ENCODE measurements at places on chromosomes 4 and X.

GRCh38 chr4:3241898-3242524, 6.9 kb upstream of the MSANTD1 start:
- no peak for DNase-seq

DNA sequence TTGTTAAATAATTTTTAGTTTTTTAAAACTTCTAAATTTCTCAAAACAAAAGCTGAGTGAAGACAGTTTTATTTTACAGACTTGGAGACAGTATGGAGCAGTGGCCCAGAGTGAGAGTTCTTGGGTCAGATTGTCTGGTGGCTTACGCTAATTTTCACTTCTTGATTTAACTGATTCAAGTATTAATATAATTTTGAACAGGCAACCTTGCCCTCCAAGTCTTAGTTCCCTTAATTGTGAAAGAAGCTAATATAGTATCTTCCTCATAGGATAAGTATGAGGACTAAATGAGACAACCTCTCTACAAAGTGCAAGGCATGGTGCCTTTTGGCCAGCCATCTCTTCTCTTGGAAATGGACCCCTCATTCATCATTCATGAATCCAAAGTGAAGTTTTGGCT, 25.4 kb downstream of the ATP7A start:
- DNase-seq, result no peak

DNA sequence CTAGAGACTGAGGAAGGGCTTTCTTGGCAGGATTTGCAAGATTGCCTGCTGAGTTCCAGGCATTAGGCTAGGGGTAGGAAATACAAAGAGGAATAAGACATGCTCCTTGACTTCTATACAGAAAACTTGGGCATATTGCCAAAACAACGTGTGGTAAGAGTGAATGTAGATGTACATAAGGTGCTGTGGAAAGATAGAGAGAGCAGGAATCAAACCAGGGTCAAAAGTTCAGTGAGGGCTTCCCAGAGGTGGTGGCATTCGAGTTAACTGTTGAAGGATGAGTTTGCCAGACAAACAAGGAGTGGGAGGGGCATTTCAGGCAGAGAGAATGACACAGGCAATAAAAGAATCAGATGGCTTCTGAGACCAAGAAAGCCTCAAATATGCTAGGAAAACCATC, 187.9 kb downstream of the KDR start:
- no peak for DNase-seq

GRCh38 chr4:68871809-68872642, 56.2 kb downstream of the UGT2B10 start:
- no peak for DNase-seq

GRCh38 chrX:136710325-136710951, 62.5 kb downstream of the CD40LG start:
- no peak for DNase-seq

- no peak for DNase-seq
Measured at GRCh38 chr4:83413676-83414075, 41.9 kb downstream of the HELQ start.

- no peak for DNase-seq
Measured at GRCh38 chr4:71415491-71415890, 76.7 kb downstream of the SLC4A4 start.

DNA sequence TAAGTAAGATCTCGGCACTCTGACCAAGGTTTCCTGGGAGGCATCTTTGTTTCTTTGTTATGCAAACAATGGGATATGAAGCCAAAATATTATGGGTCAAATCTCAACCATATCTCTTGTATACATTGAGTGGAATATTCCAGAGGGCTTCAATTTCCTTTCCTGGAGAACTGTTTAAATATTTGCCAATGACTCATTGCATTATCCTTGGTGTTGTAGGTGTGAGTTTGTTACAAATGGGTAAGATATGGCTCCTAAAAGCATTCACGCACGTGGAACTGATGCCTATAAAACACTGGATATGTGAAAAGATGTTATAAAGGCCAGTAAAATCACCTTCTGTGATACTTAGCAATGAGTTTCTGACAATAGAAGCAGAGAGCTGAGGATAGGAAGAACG, 150.5 kb upstream of the WDR1 start:
- DNase-seq, result no peak

- no peak for DNase-seq
Measured at GRCh38 chrX:138886769-138887168, 175.3 kb upstream of the FGF13 start.

DNA sequence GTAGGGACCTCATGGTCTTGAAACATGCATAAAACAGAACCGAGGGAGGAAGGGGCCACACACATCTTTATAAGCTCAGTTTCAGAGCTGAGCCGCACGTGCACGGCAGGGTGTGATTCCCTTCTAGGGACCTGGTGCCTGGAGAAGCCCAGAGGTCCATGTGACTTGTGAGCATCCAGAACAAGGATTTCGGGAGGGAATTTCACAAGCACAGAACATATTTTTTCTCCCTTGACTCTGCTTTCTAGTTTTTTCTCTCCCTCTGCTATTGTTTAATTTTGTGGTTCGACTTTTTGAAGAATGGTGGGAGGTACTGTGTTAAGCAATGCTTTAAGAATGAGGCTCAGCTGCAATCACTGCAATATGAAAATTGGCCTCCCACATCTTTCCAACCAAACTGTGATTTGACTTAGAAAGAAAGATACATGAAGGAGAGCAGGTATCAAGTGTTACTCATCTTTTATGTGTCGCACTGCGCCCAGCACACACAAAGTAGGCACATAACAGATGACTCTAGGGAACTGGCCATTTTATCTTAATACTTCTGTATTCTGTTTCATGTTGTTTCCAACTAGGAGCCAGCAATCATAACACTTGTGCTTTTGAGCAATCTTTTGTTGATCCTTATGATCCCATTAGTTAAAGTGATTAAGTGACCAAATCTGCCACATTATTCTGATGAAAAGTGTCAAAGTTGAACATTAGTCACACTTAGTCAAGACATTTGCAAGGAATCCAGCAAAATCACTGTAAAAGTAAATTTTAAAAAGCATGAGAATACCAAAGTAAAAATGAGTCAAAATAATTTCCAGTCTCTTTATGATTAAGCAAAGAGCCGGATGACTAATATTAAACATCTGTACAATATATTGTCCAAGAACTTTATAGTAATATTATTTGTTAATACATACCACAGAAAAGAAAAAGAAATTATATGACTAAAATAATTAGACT, 86.4 kb downstream of the SHISA3 start:
- DNase-seq, result no peak

GRCh38 chr4:166012129-166013030, 139.3 kb downstream of the TLL1 start:
- no peak for DNase-seq

GRCh38 chr4:163195247-163195765, 28.6 kb upstream of the NAF1 start:
- DNase-seq, result no peak

- no peak for DNase-seq
Measured at GRCh38 chr4:137510557-137511265, 21.6 kb downstream of the PCDH18 start.

DNA sequence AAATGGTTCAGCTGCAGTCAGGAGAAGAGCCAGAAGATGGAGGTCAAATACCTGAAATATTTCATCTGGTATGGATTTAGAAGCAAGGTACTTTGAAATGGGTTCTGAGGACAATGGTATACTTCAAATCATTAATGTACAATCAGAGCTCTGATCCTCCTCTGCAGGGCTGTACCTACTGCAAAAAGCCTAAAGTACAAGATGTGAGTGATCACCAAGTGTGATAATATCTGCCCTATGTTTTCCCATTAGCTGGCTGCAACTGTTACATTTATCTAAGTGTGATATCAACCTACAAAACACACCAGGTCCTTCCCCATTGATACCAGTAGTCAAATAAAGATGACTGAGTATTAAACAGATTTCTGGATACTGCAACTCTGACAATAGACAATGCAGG, 25.1 kb downstream of the HDX start:
- DNase-seq, result no peak

- no peak for DNase-seq
Measured at GRCh38 chrX:34598362-34598761, 58.7 kb downstream of the TMEM47 start.

DNA sequence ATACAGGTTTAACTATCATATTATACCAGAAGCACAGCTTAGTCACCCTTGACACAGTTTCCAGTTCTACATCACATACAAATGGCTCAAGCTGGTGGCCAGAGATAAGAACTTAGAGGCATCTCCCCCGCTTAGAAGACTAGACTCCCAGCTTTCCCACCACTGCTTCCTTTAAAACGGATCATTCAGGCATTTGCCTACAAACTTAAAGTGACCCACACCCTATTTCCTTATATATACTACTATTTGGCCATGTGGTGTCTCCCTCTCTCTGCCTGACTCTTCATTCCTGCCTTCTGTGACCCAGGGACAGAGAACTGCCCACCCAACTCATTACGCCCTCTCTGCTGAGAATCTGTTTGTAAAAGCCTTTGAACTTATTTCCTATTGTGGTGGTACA, 781.2 kb upstream of the DIAPH2 start:
- no peak for DNase-seq

GRCh38 chr4:24102621-24103020, 212.8 kb upstream of the PPARGC1A start:
- no peak for DNase-seq

DNA sequence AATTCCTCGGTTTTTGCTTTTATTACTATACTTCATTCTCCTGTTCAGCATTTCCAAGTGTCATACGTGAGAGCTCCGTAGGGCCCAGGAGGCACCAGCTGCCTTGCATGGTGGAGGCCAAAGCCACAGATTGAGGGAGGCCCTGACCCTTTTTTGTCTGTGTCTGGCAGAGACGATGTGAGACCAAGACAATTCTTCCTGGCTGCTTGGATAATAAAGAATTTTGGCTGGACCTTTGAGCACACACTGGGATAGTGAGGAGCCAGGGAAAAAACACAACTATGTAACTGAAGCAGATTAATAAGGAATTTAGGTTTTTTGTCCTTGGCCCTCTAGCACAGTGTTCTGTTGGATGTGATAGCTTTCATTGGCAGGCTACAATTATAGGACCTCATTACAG, 161.0 kb downstream of the CPXCR1 start:
- no peak for DNase-seq

GRCh38 chrX:44927398-44927797, 54.4 kb downstream of the KDM6A start:
- DNase-seq, result no peak

DNA sequence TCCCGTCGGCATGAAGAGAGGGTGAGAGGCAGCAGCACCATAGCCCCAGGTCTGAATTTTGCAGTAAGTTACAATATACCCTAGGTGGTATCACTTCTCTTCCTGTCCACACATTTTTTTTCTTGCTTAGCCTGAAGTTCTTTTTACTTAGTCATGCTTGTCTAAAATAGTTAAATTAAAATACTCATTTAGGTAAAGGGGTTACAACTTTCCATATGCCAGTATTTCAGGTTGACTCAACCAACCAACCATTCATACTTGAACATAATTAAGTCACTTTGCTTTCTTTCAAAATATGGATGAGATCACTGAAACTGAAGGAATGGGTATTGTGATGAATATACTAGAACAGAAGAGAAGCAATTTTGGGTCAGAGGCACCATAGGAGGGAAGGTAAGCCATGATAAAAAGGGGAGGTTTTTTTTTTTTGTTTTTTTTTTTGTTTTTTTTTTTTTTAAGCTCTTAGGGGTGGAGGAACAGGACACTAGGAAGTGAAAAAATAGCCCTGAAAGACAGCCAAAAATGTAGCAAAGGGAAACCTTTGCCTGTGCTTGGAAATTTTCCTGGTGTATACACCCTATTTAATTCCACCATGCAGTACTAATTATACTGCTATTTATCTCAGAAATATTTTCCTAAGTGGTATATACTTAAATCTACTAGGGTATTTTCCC, 41.8 kb downstream of the RPS6KA3 start:
- no peak for DNase-seq

GRCh38 chrX:23732704-23733103, 10.4 kb downstream of the ACOT9 start:
- DNase-seq, result no peak

GRCh38 chrX:40508560-40508959, 72.2 kb upstream of the ATP6AP2 start:
- no peak for DNase-seq

DNA sequence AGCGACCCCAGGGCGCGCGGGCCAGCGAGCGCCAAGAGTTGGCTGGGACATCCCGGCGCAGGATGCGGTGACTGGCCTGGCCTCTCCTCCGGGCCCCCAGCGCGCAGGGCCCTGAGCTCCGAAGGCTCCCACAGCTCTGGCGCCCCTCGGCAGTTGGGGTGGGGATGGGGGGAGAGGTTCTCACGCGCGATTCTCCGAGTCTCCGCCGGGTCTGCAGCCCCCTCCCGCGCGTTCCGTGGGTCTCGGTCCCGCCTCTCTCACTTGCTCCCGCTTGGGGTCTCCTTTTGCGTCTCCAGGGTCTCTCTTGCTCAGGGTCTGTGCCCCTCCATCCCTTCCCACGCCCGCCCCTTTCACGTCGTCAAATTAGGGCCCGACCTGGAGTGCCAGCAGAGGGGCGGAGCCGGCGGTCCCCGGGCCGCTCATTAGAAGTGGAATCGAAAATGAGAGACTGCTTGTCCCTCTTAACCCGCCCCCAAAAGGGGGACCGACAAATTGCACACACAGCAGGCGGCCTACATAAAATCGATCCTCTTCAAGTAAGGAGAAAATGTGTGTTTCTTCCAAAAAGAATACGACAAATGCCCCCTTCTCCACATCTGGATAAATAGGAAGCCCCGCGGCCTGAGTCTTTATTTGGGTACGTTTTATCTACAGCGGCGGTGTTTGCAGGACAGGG, 877 bp upstream of the NKX1-1 start:
- DNase-seq, result no peak

DNA sequence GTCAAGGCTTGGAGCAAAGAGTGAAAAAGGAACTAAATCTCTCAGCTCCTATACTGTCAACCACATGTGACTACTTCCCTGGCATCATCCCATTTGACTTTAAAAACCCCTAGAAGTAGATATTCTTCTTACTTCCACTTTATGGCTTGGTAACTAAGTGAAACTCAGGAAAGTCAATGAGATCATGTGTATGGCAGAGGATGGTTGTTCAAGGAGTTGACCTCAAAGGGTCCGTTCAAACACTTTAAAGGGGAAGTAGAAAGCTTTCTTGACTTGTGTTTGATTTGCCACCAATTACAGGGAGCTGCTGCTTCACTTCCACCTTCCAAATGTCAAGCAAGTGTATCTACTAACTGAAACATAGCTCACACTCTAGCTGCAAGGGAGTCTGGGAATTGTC, 187.2 kb downstream of the RAB28 start:
- DNase-seq, result no peak

GRCh38 chr4:183506389-183506735, 1.5 kb downstream of the ING2 start:
- DNase-seq, result no peak

DNA sequence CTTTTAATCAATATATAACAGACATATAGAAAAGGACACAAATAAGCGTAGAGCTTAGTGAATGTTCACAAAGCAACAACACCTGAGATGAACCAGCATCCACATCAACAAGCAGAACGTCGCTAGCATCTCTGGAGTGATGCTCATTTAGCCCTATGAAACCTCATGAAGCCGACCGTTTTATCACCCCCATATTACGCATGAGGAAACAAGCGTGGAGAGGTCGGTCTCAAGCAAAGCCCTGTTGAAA, 524 bp upstream of the RPS3A start:
- DNase-seq, result no peak

DNA sequence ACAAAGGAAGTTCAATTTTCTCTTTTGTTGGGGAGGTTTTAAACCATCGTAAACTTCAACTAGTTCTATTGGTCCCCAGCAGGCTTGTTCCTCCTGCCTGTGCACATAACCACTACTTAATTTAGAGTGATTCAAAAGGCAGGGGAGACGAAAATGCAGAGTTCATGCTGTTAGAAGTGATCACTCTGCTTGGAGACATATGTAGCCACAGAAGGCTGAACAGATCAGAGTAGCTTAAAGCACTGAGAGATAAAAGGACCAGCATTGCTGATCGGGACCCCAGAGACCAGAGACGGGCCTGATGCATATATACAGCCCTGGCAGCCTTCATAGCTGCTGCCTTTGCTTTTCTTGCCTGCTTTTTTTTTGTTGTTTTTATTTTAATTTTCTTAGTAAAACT, 662.0 kb upstream of the CPEB2 start:
- no peak for DNase-seq

Data from globus pallidus (tissue), 1 donor.